LHCN-M2 (cell line): ENCODE measurements at places on chromosomes 16 and 17. TPM values are rescaled to one million over a fixed set of nuclear protein-coding genes. Genes with fewer than 3 reads are reported as not detected.

The CARHSP1 gene
- total RNA-seq: 220 and 222 TPM in 2 replicates

The TMC7 gene
- total RNA-seq: 2.1 and 2.8 TPM in 2 replicates

The CD300H gene
- total RNA-seq: not detected in 2 replicates

The WFIKKN1 gene
- 0.06 TPM in 1 of 2 replicates, not detected in the other for total RNA-seq

The OTOA gene
- total RNA-seq: 0.06 TPM in 1 of 2 replicates, not detected in the other

The RPL23 gene
- 945 and 978 TPM in 2 replicates for total RNA-seq

- no peak for DNase-seq
These were observed 127.9 kb downstream of the AXIN2 start for GRCh38 chr17:65433592-65433991.

DNA sequence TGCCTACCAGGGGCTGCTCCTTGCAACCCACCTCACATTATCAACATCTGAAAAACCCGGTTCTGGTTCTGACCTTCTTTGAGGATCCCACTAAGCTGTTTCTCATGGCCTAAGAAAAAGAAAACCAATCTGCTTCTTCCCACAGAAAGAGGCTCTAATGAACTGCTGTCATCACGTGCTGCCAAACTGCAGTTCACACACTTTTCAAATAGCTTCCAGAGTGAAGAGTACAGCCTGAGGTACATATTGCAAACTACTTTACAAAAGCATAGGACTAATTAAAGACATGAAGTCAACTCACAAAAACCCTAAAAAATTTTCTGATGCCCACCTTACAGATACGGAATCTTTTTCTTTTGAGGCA, 36.7 kb downstream of the SMG6 start:
- no peak for DNase-seq

DNA sequence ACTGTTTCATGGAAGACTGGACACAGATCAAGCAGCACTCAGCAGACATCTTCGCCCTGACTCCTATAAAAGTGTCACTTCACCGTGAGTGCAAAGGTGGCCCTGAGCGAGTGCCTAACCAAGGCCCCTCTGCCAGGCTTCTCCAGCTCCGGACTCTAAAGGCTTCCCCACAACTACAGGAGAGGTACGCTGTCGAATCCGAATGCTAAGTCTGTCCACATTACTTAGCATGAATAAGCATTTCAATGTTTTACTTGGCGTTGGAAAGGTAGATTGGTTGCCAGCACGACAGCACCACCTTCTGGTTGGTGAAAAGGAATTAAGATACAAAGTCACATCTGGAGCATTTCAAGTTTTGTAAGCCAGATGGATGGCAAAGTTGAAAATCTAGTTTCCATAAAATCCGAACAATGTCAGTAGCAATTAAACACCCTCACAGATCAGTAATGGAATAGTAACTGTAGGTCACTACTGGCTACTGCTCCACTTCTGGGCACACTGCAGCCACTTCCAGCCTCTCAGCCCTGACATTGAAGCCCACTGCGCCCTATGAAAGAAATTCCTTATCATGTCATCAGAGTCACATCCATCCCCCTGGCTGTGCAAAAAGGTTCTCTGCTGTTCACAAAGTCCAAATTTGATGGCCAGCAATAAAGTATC, 100.9 kb downstream of the PARN start:
- DNase-seq: peak; percentile 87

- no peak for DNase-seq
These were observed 104.0 kb upstream of the CCL2 start for GRCh38 chr17:34151102-34151501.

GRCh38 chr16:88814144-88814502, 2.4 kb upstream of the APRT start:
- no peak for DNase-seq

- DNase-seq: no peak
These were observed 26.3 kb upstream of the NACA2 start for GRCh38 chr17:61617330-61617729.

DNA sequence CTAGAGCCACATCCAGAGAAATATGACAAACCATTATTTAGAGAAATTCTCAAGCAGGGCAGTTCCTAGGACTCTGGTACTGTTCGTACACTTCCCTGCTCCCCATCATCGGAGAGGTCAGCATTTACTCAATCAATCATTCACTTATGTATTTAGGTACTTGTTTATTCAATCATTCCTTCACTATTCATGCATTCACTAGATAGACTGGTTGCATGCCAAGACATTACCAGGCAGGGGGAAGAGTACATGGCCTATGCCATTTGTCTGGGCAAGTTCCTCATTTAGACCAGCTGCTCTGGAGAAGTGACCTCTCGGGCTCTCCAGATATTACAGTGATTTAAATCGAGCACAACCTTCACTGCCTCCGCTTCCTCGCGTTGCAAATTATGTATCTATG, 603.4 kb downstream of the KCNJ2 start:
- DNase-seq: no peak

GRCh38 chr17:4364622-4365041, 1.8 kb downstream of the UBE2G1 start:
- DNase-seq: no peak

- no peak for DNase-seq
These were observed 158.4 kb downstream of the CCDC182 start for GRCh38 chr17:57586742-57587141.

DNA sequence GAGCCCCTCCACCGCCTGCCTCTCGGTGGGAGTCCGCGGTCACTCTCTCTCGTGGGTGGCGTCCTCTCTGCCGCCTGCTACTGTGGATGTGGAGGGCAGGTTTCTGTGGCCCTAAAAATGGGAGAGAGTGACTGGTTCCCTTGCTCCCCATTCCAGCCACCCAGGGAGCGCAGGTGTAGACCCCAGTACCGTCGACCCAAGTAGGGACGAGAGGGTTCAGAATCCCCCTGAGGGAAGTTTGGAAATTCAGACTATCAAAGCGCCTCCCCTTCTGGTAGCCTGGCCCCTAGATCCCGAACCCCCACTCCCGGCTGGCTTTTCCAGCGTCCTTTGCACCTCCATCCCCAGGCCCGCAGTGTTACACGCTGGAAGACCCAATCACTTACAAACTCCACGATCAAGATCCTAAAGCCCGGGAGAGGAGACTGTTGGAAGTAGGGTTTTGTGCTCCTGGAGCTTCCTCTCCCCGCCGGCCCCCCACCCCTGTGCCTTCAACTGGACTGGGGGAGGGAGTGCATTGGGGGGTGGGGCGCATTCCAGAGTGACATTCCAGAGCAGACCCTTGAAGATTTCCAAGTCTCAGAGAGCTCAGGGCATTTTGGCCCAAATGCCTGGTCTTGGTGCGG, 991 bp downstream of the GPRC5C start:
- DNase-seq: no peak

GRCh38 chr16:13835935-13836730, 83.8 kb upstream of the ERCC4 start:
- no peak for DNase-seq

DNA sequence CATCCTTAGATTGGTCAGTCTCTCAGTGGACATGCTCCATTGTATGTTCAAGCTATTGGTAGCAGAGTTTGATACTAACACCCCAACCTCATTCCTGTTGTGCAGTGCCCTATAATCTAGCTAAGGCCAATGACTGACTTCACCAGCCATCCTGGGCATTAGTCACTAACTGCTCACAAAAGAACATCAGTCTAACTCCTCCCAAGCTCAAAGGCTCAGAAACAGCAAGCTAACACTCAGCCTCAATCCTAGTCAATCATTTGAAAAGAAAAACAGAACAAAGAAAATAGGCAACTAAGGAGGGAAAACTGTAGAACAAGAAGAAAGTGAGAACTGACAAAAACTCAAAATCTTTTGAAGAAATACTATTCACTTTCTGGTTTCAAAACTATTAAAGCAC, 199.1 kb upstream of the C17orf78 start:
- DNase-seq: peak; percentile 74

DNA sequence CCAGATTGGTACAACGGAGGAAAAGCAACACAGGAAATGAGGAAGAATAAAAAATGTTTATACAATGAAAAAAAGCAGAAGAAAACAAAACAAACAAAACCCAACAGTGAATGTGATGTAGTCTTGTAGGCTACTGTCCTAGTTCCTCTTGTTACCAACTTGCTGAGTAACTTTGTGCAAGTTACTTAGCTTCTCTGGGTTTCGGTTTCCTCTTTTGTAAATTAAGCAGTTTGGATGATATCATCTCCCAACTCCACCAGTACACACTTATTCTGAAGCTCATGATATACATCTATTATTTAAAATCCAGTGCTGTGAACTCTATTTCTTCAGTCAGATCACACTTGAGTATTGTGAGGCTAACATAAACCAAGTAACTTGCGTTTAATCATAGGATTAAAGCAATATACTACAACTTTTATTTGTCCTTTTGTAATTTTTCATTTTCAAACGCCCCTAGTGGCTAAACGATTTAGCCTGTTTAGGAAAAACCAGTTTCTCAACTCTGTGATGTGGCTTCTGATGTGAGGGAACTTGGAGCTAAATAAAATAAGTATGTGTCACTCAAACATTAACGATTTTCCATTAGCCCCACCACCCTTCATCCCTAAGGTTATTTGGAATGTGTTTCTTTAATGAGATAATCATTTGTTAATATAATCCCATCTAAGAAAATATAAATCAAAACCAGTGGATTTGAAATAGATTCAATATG, 1.4 kb upstream of the UNK start:
- DNase-seq: peak; percentile 77
